ENCODE measurements at places on chromosomes 1 and 21.

DNA sequence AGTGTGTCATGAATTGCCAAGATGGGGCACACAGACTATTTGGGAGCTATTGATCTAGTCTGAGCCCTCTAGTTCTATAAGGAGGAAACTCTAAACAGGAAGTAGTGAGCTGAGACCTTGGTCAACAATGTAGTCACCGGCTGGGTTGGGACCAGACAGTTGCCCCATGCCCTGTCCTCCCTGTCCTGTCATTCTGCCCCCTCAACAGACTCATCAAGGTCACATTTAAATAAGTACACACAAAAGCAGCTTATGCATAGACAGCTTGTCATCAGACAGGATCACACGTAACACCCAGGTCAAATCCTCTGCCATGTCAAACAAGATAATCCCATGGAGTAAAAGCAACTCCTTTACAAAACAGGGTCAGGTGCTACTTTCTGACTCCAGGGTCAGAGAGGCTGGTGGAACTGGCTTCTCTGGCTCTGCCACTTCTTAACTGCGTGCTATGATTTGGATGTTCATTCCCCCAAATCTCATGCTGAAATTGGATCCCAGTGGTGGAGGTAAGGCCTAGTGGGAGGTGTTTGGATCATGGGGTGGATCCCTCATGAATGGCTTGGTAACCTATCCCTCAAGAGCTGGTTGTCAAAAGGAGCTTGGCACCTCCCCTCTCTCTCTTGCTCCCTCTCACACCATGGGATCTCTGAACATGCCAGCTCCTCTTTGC lies 128.9 kb downstream of the HIVEP3 start:
- DNase-seq = no peak

DNA sequence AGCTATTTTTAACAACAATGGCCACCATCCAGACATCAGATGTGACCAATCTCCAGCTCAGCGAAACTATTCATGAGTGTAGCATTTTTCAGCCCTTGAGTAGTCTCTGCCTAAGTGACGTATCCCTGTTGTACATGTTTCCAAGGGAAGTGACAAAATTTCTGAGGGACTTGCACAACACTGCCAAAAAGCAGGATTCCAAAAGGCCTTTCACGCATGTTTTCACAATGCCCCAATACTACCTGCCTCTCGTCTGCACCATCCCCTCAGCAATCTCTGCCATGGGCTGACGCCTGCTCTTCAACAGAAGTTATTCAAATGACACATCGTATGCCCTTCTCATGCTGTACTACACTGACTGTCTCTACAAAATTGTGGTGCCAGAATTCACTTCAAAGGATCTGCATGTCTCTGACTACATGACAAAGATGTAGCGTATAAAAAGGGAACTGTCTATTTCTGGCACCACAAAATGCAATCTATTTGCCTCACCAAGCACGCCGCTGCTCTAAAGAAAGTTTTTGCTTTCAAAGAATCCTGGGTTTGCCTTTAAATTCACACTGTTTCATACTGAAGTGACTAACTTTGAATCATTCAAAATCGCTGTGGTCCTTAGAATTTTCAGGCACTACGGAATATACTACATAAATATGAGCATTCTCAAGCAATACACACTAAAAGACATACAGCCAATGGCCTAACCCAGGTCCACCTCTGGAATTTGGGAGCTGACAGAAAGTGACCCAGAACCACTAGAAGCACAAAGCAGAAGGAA lies 32.9 kb downstream of the JAK1 start:
- DNase-seq = no peak

DNA sequence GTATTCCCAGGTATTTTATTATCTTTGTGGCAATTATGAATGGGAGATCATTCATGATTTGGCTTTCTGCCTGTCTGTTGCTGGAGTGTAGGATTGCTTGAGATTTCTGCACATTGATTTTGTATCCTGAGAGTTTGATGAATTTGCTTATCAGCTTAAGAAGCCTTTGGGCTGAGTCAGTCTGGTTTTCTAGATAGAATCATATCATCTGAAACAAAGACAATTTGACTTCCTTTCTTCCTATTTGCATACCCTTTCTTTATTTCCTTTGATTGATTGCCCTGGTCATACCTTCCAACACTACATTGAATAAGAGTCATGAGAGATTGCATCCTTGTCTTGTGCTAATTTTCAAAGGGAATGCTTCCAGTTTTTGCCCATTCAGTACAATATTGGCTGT lies 8.0 kb downstream of the OR2L3 start:
- DNase-seq = no peak

- no peak for DNase-seq
Observed at GRCh38 chr1:43284546-43285110, 753 bp downstream of the C1orf210 start.

DNA sequence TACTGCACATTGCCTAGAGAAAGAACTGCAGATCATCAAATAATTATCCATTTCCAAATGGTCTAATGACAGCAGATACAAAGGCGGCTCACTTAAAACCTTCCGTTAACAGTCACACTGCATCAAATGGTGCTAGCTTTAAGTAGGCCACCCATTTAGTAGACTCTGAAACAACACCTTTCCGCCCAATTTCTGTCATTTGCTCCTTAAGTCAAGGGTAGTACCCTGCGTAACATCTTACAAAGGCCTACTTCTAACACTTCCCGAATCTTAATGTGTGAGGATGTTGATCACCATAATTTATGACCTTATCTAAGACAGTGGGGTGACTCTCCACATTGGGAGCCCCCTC lies 692 bp upstream of the RALGPS2 start:
- no peak for DNase-seq

Measured in GM12864 (cell line).